Lower leg skin (tissue), 4 donors: ENCODE measurements at places on chromosomes 2 and 18. TPM values are rescaled to one million over a fixed set of nuclear protein-coding genes. Genes with fewer than 3 reads are reported as not detected.
A peak's percentile ranks its signal among the peaks of the same experiment; 100 is the strongest.

- peak; percentile 85 for DNase-seq
Measured at GRCh38 chr2:239369631-239370161, 31.1 kb downstream of the HDAC4 start.

DNA sequence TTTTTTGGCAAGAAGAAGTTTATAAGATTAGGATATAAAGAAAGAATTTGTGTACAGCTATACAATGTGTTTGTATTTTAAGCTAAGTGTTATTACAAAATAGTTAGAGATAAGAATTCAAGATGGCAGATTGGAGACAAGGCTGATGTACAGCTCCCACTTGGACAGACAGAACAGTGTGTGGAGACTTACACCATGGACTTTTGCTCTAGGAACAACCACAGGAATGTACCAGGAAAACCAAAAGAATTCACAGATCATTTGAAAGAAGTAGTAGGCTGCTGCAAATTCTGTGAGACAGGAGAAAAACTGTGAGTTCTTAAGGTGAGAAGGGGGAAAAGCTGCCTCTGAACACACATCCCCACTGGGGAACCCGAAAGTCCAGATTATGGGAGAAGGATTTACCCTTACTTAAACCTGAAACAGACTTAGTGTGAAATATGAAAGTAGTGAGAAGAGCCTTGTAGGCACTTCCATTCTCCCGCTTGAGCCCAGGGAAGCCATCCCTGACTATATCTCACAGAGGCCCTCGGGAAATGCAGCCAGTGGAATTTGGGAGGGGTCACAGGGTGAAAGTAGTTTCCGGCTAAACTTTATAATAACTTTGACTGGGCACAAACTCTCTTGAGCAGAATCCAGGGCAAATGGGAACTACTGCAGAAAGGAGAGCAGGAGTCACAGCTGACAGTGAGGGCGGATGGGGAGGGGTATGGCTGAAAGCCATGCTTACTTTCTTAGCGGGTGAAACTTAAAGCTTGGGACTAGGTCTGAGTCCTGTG, 11.6 kb upstream of the RPRD1A start:
- DNase-seq = no peak

DNA sequence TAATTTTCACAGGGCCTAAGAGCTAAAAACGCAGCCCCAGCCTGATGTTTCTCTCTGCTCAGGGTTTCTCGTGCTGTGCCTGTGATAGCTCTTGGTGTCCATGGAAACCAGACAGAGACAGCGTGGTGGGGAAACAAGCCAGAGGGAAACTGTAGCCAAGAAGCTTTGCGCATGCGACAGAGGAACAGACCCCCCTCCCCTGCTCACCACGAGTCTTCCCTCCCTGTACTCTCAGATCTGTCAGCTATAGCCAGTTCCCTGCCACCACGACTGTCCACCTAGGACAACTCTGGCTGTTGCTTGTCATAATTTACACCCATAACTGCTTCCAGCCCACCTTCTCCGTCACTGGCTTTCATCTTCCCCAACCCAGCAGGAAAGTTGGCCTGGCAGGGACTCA, 13.2 kb upstream of the DNAJC27 start:
- DNase-seq = no peak

- DNase-seq = no peak
Measured at GRCh38 chr2:144468823-144469595, 50.9 kb downstream of the ZEB2 start.

DNA sequence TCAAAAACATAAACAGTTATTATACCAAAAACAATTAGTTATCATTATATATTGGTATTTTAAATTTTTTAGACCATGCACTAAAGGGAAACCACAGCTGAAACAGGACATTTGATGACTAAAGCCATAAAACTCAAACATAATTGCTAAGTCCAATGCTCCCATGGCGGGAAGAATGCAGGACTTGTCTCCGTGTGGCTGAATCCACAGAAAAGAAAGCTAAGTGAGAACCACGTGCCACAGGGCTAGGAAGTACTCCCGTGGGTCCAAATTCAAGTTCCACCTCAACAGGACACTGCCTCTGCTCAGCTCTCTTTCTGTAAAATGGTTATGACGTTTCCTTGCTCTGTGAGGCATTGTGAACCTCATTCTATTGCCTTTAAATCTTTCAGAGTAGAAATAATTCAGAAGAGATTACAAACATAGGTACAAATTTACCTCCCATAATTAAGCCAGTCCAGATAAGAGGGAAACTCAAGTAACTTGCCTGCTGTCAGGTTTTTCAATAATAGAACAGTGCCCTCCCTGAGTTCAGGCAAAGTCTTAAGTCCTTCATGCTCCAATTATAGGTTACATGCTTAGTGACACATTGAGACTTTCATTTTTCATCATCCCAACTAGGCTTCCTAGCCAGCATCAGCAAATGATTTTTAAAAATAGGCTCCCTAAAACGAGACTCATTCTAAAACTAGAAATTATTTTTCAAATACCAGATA, 36.7 kb downstream of the FTCDNL1 start:
- no peak for DNase-seq

DNA sequence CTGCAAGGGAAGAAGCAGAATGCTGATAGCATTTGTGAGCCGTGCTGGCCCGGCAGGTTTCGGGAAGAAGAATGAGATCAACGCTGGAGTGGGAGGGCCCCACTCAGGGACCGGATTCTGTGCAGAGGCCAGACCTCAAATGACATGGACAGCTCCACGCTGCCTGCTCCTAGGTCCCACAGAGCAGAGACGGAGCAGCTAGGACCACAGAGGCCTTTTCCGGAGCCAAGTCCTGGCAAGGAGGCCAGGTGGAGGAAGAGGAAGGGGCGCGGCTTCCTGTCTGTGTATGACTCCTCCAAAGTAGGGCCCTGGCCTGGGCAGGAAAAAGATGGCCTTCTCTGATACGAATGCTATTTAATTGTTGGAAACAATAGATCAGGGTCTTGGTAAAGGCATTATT, 139.9 kb downstream of the LRRC30 start:
- no peak for DNase-seq

- no peak for DNase-seq
Measured at GRCh38 chr18:3148930-3149535, 70.7 kb downstream of the MYOM1 start.

- no peak for DNase-seq
Measured at GRCh38 chr2:230913406-230914143, 11.5 kb downstream of the GPR55 start.

- DNase-seq = no peak
Measured at GRCh38 chr2:15092181-15092580, 459.7 kb downstream of the LRATD1 start.

DNA sequence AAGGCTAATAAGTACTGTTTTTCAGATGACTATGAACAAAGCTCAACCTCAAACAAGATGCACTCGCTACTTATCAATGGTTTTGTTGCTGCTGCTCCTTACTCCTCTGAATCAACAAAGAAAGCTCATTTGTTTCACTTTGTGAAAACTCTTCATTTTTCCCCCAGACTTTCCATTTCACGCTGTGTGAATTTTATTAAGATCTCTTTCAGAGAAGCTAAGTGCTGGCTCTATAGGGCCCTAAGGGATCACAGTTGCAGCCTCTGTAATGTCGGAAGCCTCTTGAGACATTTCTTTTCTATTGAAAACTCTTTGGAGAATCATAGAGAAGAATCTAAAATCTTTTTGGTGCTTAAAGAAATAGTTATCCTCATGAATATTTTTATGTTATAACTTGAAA, 209.8 kb downstream of the CD226 start:
- no peak for DNase-seq

CHMP1B gene
- total RNA-seq = 83.2 TPM

- no peak for DNase-seq
Measured at GRCh38 chr2:64934530-64934929, 54.7 kb upstream of the SLC1A4 start.

DNA sequence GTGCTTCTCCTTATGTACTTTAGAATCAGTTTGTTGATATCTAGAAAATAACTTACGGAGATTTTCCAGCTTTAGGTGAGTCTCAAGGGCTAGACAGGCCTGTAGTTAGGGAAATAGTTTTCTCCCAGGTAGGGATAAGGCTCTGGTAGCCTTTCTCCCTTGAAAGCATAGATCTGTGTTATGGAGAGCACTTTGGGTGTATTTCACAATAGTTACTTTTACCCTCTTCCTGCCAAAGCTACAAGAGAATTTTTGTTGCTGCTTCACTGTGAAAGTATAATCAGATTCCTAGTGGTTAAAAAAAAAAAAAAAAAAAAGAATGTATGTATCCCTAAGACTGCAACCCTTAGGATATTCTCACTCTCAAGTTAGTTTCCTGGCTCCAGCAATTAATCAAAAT, 267.5 kb downstream of the PIK3C3 start:
- no peak for DNase-seq

DNA sequence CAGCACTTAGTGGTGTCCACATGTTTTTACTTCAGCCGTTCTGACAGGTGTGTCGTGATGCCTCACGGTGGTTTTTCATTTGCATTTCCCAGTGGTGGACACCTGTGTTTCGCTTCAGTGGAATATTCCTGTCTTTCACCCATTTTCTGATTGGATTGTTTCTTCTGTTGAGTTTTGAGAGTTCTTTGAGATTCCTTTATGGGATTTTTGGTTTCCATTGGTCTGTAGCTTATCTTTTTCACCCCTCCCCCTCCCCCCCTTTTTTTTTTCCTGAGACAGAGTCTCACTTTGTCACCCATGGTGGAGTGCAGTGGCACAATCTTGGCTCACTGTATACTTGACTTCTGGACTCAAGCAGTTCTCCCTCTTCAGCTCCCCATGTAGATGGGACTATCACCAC, 8.0 kb downstream of the ANKRD23 start:
- DNase-seq = no peak

DNA sequence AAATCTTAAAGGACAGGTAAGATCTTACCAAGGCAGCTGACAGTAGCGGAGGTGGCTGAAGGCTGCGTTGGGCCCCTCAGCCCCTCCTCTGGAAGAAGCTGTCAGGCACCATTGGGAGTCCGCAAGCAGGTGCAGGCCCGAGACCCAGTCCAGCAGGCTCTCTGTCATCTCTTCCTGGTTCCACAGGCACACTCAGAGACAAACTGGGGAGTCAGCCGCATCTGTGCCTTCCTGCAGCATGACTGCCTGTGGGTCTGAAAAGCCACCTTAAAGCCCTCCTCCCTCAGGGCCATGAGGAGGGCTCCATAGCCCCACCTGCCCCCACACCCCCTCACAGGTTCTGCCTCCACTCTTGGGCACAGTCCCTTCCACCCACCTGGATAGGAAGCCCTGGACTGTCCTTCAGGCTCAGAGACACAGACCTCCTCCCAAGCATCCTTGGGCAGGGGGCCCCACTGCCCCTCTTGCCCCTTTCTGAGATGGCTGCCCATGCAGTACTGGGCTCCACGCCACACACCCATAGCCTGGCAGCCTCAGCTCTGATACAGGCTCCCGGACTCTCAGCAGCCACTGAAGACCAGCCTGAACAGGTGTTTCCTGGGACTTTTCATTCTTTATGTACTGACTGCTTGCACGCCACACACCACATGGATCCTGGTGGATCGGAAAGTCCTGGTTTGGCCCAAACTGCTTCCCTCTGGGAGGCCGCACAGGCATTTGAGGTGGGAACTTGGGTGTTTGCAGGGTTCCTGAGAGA, 239.8 kb downstream of the SEPTIN10 start:
- no peak for DNase-seq

DNA sequence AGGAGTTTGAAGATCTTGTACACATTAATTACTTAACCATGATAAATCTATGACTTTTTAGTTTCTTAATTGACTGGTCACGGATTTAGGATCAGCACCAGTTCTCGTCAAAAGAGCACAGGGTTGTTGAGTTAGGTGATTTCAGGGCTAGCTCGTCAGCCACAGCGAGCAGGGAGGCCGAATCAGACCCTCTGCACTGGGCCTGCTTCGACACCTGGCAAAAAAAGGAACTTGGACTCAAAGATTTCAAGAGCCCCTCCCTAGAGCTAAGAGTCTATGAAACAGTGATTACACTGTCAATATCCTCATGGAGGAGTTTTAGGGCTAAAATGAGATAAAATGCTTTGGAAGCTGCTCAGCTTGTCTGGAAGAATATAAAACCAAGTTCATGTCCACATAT, 4.6 kb upstream of the SERTAD2 start:
- DNase-seq = no peak

DNA sequence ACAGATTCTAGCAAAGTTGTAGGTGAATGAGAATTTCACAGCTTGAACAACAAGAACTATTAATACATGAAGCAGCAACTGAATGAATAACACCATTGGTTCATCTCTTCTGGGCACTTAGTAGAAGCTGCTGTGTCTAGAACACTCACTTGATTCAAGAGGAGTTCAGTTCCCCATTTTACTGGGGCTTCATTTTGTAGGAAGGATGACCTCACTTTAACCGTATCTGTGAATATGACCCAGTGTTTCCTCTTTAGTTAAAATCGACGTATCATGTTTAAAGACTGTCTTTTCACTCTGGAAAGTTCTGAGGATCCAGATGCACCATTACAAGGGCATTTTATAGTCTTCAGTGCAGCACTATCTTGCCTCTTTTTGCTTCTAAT, 47.8 kb downstream of the LRRTM1 start:
- no peak for DNase-seq

- no peak for DNase-seq
Measured at GRCh38 chr2:96526101-96526591, 10.4 kb upstream of the ARID5A start.

DNA sequence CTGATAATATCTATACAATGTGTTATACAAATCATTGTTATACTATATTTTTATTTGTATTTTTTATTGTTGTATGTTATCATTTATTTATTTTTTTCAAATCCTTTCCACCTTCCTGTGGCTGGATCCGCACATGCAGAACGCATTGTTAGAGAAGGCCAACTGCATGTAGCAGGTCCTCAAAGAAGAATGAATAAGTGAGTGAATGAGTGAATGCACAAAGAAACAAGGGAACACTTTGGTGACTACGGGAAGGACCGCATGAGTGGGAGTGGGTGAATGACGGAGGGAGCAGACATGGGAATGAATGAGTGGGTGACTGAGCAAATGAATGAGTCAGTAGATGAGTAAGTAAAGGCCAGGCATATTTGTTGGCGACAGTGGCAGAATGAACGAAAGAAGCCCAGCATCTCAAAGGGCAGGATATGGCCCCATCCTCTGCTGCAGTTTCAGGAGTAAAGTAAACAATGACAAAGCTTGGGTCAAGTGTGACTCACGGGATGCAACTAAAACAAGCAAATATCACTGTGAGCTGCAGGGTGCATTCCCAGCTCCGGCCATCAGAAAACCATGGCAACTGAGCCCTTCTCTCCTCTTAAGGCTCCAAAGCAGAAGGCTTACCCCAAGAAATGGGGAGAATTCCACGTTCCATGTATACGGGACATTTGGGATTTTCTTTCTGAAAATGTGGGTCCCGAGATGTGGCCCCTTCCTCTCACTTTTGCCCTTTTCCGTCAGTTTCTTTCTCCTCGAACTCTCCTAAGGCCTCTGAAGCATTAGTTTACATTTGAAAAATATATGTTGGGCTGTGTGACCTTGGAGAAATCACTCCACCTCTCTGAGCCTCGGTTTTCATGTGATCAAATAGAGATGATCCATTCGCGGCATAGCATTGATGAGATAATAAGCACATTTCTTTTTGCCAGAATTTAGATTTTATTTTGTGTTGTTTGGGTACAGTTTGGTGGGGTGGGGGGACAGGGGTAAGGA, 24.5 kb downstream of the KCNF1 start:
- DNase-seq = no peak

GRCh38 chr2:159963700-159964099, 98.7 kb downstream of the PLA2R1 start:
- no peak for DNase-seq
